HFF-Myc (cell line): ENCODE measurements at places on chromosomes 5 and 9.

DNA sequence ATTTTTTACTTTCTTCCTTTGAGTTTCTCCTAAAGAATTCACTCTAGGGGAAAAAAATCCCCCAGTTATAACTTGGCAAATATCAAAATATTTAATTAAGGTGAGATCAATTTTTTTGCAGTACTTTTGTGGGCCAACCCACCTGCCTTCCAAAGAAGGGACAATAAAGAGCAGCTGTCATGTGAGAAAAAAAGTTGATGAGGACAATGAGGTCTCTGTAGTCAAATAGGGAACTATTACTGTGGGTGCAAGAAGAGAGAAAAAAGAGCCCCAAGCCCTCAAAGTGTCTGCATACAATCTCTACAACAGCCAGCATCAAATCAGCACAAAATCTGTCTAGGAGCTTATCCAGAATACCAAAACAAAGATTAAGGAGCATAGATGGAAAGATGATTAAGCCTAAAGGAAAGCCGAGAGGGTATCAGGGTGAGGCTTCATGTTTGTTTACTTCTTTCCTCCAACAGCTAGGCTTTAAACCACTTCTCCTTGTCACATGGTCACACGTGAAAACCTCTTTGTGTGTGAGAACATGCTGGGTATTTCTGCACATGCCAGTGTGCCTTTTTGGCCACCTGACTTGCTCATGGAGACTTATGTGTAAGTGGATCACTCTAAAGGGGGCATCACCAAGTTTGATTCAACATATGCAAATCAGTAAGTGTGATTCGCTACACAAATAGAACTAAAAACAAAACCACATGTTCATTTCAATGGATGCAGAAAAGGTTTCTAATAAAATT is 19.2 kb upstream of the FYB1 start:
- no peak for DNase-seq

DNA sequence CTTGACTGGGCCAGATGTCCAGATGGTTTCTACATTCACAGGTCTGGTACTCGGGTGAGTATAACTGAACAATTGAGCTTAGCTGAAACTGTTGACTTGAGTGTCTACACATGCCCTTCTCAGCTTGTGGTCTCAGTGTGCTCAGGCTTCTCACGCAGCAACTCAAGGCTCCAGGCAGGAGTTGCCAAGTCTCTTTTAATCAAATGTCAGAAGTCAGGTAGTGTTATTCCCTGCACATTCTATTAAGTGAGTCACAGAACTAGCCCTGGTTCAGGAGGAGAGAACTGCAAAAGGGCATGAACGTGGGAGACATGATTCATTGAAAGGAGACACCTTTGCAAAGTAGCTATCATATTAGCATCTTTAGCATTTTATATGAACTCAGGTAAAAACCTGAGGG is 199.3 kb upstream of the ACTBL2 start:
- DNase-seq = no peak

DNA sequence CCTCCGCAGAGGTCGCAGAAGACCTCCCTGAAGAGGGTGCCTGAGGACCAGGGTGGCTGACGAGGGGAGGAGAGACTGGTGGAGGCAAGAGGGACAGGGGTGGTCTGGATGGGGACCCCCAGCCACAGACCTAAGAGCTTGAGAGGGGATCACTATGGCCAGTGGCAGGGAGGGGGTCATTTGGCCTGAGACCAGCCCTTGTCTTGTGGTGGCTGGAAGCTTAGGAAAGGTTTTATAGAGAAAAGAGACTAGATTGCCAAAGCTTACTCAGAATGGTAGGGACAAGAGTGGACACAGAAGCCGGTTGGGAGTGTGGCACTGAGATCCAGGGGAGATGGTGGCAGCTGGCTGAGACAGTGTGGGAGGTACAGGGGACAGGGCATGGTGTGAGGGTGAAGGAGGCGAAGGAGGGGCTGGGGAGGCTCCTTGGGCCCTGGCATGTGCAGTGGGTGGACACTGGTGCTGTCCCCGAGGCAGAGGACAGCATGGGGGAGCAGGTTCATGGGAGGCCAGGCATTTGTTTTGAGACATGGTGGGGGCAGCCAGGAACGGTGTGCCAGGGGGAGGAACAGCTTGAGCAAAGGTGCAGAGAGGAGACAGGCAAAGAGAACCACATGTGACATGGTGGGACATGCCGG is 123.0 kb downstream of the C9orf50 start:
- no peak for DNase-seq

- DNase-seq = no peak
Measured at GRCh38 chr9:20111173-20111843, 322.5 kb upstream of the SLC24A2 start.

DNA sequence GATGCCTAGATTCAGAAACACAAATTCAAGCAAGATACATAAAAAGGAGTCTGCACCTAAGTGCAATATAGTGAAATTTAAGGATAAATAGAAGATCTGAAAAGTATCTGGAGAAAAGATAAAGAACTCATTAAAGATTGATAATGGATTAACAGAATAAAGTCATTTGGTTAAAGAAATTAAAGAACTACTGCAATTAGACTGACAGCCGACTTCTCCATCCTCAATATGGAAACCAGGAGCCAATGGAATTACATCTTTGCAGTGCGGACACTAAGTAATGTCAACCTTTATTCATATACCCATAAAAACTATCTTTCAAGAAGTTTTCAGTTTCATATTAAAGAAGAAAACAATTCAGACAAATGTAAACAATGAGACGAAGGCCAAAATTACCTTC is 81.0 kb downstream of the MRPL36 start:
- DNase-seq = no peak

DNA sequence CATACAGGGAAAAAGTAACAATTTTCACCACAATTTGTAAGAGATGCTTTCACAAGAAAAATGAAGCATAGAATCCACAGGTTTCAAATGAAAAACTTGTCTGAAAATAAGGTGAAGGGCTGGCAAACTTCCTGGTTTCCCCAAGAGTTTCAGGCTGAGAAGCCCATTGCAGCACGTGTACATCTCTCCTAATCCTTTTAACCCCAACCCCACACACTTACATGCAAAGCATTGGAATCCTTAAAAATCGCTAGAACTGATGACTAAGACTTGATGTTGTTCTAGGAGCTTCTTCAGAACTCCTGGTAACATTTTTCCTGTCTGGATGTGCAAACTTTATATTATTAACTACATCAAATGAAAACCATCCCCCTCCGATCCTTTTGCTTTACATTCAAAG is 317.8 kb upstream of the RGMB start:
- peak; percentile 81 for DNase-seq

GRCh38 chr5:13994621-13995253 is 50.2 kb upstream of the DNAH5 start:
- DNase-seq = no peak

GRCh38 chr5:96067894-96068614 is 106.4 kb upstream of the ELL2 start:
- peak; percentile 80 for DNase-seq

DNA sequence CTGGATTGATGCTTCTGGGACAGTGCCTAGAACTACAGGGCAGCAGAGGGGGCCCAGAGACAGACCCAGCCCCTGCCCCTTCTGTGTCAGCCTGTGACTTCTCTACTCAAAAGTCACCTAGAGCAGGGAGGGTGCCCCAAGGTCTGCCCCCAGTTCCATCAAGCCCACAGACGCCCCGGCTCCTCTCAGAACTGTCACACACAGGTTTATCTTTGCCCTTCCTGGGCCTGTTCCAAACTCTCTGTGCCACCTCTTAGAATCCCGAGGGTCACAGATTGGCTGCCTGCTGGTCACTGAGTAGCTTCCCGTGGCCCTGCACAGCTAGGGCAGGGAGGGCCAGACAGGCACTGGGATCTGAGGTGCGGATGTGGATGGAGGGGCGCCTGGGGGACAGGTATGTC is 1.7 kb downstream of the RGS14 start:
- no peak for DNase-seq

DNA sequence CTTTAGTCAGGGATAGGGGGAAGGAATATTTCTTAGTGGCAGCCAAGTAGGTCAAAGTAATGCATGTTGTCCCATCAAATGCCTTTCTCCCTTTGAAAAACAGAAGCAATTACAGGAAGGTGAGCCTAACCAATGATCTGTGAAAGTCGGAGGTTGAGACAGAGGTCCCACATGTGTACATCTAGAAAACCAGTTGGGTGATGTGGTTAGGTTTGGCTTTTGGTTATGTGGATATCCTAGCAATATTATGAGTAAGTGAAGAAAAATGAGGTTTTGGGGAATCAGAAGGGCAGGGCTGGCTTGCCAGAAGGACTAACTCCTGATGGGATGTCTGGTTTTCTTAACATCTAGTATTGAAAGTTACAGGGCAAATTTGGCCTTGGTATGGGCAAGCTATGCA is 63.4 kb upstream of the PALM2AKAP2 start:
- no peak for DNase-seq

GRCh38 chr5:150144879-150145278 is 10.8 kb downstream of the PDGFRB start:
- no peak for DNase-seq
